Esophagus squamous epithelium (tissue), 5 donors: ENCODE measurements at places on chromosomes 6 and 20.

DNA sequence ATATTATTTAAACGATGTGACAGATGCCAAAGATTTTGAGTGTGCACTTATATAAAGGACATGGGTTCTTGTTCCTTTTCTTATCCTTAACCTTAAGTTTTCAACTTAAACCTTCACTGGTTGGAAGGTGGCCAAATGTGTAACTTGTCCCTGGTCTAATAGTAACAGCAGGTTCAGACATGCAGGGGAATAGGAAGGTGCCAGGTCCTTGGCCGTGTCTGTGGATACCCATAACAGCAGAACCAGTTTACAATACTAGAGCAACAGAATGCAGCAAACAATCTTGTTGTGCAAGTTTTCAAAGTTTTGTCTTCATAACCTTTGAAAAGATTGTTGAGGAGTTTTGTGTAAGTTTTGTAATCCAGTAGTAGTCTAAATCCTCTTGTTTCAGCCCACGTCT, 4.4 kb downstream of the MYB start:
- DNase-seq = no peak

DNA sequence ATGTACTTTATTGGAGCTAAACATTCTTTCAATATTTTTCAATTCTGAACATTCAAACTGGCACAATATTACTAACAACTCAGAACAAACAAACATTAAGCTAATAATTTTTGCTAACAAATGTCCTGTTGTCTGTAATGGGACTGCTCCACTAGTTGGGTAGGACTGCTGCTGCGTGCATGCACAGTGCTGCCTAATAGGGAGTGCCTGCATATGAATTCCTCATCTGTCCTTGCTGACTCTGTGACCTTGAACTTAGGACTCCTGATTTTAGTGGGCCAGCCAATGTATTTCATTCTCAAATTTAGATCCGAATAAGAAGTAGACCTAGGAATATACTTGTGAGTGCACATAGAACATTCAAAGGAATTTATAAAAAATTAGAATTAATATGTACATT, 196.5 kb upstream of the RAB32 start:
- DNase-seq = no peak

DNA sequence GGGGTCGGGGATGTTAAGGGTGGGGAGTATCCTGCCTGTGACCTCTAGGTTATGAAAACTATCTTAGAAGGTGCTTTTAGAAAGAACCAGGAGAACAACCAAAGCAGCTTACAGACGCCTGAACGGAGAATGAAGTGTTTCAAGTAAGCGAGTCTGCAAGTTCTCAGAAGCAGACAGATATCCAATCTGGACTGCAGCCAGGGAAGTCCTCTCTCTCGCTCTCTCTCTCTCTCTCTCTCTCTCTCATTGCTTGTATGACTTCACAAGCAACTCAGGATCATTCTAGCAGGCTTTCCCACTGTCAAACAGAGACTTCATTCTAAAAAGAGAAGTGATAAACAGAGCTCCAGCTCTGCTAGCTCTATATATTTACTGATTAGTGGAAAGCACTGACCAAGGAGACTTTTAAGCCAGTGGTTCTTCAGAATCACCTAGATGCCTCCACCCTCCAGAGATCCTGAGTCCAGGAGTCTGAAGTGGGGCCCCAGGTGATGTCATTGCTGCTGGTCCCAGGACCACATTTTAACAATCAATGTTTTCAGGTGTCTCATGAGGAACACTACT, 6.0 kb downstream of the TCF21 start:
- DNase-seq = no peak

GRCh38 chr6:22350109-22350508, 53.3 kb upstream of the PRL start:
- DNase-seq = no peak

DNA sequence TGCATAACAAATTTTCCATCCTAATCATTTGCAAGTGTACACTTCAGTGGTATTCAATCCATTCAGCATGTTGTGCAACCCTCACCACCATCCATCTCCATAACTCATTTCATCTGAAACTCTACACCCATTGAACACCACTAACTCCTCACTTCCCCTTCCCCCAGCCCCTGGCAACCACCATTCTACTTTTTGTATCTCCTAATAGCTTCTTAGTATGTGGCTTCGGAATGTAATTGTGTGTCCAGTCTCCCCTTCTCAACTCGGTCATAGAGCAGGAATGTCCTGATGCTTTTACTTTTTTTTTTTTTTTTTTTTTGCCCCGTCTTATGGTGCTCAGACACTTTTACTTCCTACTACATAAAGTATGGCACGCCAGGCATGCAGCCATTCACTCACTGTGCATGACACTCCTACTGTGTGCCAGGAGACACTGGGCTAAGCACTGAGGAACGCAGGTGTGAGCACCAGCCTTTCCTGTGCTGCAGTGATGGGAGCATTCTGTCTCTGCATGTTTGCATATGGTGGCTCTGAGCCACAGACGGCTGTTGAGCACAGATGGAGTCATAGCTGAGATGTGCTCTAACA, 15.3 kb downstream of the HCK start:
- DNase-seq = no peak

- DNase-seq = no peak
These were observed 70.0 kb downstream of the LRRC1 start for GRCh38 chr6:53864781-53865180.

DNA sequence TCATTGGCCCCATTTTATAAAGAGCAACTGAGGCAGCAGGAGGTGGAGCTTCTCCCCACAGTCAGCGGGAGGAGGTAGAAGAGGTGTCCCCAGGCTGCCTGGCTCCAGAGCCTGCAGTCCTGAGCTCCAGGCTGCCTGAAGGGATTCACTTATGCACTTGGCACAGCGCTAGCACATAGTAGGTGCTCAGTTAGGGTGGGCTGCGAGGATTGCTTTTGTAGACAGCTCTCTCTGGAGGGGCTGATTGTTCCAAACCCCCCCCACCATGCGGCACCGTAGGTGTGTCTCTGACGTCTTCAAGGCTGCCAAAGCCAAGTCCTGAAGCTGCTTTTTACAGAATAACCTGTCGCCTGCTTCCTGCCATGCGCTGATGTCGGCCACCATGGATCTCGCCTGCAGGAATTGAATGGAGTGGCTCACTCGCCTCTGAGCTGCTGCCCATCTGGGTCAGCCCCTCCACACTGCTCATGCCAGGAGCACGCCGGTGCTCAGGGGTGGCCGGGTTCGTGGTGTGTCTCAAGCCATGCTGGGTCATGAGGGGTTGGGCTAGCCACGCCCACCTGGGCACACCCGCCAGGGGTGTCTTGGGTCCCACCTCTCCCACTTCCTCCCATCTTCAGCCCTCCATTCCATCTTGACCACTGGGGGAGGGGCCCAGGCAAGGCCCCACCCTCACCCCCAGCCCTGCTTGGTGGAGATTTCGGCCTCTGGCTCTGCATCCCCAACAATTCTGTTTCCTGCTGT, 59.8 kb downstream of the BCAS4 start:
- no peak for DNase-seq
